Fibroblast of pulmonary artery (primary cell): ENCODE measurements at places on chromosomes 11 and 22.

- DNase-seq: peak; percentile 67
Observed at GRCh38 chr11:86370922-86371594, 3.6 kb upstream of the CCDC81 start.

- no peak for DNase-seq
Observed at GRCh38 chr22:32318361-32318760, 39.3 kb upstream of the RFPL3 start.

- DNase-seq: no peak
Observed at GRCh38 chr11:10648871-10649270, 44.7 kb downstream of the IRAG1 start.

- no peak for DNase-seq
Observed at GRCh38 chr11:9005087-9005486, 1.3 kb upstream of the NRIP3 start.

- DNase-seq: no peak
Observed at GRCh38 chr22:43990044-43990443, 34.1 kb upstream of the PARVB start.

GRCh38 chr11:62138630-62139425 lies 15.0 kb downstream of the INCENP start:
- no peak for DNase-seq

- no peak for DNase-seq
Observed at GRCh38 chr22:25105817-25106650, 93.6 kb upstream of the CRYBB3 start.

DNA sequence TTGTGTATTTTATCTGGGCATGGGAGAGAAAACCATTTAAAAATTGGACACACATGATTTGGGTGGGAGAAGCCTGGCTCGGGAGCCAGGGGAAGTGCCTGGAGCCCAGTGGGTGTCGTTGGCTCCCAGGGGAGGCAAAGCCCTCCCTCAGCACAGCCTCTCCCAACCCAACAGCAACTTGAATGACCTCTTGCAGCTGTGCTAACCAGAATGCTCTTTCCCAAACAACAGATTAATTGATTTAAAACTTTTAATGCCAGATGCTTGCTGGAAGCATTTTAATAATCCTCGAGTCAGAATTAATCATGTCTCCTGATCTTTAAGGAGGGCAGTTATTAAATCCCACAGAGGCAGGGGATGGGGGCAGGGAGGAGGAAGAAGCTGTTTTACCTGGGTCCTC lies 401.6 kb downstream of the BUD13 start:
- no peak for DNase-seq

DNA sequence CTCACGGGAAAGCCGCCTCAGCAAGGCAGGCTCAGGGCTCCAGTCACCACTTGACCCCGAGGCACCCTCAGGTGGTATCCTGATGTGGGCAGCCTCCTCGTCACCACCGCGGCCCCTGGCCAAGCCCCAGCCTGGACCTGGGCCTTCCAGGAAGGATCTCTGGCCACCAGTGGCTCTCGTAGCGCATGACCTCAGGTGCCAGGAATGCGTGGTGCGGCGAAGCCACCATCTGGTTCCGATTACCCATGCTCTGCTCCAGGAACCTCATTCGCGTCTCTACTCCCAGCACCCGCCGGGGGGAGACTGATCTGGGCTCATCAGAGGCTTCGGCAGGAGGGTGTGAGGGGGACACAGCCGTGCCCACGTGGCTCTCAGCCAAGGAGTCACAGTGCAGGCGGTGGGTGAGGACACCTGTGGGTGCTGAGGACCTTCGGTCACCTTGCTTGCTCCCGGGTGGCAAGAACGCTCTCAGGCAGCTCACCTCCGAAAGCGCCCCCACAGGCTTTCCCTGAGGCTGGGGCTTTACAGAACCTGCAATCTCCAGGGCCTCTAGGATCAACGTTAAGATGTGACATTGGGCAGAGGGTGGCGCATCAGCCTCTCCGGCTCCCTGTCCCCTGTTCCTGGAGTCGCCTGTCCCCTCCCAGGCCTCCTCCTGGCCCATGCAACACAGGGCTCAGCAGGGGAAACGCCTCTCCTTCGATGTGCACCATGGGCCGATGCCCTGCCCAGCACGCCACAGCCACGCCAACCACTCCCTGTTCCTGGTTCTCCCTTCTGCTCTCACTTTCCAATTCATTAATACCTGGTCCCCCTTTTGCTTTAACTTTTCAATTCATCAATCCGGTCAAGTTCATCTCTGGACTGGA lies 39.0 kb downstream of the TBX1 start:
- DNase-seq: peak; percentile 72

GRCh38 chr11:120022617-120023016 lies 115.3 kb downstream of the TRIM29 start:
- DNase-seq: no peak

DNA sequence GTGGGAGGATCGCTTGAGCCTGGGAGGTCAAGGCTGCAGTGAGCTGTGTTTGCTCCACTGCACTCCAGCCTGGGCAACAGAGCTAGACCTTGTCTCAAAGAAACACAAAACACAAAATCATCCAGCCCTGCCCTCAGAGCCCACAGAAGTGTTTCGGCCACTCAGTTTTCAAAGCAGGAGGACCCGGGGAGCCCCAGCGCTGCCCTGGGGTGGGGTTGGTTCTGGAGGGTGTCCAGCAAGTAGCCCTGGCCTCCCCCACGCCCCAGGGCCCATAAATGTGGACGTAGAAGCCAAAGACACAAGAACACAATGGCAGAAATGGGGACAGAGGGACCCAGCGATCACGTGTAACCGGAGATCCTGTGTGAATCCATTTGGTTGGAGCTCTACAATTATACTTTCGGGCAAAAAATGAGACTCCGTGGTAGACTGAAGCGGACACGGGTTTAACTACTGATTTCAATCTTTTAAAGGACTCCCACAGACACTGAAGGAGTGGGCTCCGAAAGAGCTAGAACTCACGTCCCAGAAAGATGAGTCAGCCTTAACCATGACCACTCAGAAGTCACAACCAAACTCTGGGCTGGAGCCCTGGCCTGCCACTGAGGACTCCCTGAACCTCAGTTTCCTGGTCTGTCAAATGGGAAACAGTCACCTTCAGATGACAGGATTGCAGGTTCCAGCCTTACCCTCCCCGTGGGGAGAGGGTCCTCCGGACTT lies 9.0 kb upstream of the CYTH4 start:
- peak; percentile 68 for DNase-seq

DNA sequence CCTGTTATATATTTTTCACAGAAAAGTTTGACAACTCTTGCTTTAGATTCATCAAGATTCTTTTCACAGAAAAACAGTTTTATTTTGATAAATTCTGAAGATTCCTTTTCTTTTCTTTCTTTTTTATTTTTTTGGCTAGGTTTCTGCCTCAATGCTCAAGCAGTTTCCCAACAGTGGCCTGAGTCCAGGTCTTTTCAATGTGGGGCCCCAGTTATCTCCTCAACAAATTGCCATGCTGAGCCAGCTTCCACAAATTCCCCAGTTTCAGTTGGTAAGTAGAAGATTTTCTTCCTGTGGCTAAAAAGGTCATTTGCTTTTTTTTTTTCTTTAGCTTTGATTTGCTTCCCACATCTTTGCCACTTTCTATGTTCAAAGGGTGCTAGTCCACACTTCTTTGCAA lies 46.0 kb upstream of the ADSL start:
- DNase-seq: peak; percentile 19

GRCh38 chr11:31875866-31876560 lies 64.9 kb upstream of the PAX6 start:
- DNase-seq: no peak

DNA sequence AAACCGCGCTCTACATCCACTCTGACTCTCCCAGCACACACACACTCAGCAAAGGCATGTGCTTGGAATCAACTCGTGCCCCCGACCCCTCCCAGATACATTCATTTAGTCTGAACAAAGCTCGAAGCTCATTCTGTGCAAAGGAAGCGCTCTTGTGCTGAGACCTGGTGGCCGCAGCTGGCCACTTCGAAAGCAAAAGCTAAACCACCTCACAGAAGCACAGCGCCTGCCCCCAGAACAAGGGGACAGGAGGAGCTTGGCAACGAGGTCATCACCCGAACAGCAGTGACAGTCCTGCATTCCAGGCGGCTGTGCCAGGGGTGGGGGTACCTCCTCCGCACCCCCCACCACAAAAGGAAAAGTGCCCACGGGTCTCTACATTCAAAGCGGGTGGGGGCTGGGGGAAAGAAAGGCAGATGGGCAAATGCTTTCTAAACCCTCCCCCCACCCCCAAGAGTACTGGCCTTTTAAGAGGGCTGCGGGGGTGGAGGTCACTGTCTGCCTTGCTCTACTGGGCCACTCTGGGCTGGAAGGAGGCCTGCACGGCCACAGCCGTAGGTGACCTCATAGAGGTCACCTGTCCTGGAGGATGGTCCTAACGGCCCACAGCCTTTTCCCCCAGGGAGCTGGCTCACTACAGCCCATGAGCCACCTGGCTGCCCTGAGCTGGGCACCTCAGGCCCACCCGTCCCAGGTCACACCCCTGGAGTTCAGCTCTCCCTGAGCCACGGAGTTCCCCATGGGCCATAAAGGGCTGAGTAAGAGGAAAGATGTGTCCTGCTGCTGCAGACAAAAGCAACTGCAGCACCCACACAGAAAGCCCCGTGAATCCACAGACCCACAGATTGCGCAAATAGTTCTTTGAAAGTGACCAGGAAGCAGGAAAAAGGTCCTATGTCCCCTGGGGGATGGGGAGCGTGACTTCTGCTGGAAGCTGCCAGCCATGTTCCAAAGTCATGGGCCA lies 21.3 kb downstream of the CBX7 start:
- no peak for DNase-seq

DNA sequence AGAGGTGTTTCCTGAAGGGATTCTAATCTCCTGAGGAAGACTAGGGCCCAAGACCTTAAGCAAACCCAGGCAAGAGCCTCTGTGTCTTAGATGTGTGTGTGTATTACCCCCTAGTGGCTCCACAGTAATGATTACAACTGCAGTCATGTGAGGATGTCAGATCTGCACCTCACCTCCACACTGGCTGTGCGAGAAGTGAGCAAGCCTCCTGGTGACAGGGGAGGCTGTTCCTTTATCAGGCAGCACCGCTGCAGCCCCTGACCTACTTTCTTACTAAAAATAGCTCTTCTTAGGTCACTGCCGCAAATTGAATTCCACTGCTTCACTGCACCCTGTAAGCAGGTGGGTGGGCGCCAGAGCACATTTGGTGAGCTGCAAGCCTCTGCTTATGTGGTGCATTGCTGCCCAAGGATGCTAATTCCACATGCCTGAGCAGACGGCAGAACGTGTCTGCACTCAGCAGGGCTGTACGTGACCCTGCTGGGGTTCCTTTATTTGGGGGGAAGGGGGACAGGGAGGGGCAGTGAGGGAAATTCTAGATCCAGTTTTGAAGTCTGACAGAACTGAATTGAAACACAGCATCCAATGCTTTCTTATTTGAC lies 112.4 kb downstream of the KCNC1 start:
- DNase-seq: peak; percentile 26

DNA sequence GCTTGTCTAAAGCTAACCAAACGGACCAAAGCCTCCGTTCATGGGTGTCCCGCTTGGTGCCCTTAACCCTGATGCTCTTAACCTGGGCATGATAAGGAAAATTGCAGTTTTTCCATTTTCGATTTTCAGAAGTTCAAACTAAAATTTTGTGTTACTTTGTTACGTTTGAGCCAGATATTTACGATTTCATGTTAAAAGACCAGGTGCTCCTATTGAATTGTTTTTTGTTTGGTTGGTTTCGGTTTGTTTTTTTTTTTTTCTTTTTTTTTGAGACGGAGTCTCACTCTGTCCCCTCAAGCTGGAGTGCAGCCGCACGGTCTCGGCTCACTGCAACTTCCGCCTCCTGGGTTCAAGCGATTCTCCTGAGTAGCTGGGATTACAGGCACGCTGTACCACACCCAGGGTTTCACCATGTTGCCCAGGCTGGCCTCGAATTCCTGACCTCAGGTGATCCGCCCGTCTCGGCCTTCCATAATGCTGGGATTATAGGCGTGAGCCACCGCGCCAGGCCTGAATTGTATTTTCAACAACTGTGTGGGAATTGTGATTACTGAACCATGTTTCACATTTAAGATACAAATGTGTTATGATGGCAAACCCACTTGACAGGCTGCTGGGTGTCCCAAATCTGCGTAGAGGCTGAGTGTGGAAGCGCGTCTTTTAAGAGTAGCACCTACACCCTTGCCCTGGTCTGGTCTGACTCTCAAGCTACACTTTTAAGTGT lies 864 bp upstream of the USP28 start:
- DNase-seq: no peak

DNA sequence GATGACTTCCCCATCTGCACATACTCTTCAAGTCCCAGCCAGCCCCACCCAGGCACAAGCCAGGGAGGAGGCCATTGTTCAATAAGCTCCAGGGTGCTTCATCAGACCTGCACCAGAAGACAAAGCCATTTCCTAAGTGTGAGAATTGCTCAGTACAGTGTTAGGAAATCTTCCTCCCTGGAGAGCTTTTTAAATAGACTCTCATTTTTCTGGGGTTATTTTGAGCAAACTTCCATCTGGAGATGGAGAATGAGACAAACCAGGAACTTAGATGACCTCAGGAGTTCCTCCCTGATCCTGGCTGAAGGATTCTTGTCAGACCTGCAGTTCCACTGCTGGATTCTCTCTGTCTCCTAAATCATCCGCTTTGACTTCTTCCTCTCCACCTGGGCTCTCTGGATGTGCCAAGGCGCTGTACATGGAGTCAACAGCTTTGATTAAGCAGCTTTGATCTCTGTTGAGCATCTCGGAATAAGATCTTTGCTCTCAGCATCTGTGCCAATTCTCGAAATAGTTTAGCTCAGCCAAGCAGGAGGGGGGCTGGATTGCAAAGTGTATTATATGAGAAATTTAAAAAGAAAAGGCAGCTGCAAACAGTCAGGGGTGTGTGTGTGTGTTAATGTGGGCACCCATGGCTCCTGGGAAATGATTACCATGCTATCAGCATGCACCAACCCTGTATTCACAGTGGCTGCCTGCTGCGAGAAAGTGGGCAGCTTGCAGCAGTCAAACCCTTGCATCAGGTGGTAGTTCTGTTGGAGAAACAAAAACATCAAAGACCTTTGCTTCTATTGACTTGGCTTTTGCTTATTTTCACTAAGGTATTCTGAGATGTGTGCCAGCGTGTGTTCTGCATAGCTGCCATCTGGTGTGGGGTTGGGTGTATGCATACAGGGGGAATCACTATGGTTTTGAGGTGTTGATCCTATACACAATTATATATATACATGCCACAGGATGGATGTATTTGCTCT lies 70.2 kb upstream of the NAV2 start:
- DNase-seq: peak; percentile 58

GRCh38 chr11:47152953-47153950 lies 23.4 kb downstream of the ARFGAP2 start:
- DNase-seq: peak; percentile 84

DNA sequence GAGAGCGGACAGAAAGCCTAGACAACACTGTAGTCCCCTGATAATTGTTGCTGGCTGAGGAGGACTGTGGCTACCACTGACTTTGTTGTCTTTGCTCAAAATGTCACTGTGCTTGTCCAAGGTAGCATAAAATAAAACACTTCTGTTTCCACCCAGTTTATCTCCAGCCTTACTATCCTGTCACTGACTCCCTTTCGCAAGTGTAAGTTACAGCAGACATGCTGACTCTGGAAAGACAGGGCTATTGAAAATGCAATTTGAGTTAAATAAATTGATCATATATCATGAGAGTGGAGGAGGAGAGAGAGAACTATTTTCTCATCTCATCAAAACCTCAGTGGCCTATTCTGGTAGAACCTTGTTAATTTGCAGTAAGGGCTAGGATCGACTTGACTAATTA lies 138.0 kb upstream of the KIRREL3 start:
- no peak for DNase-seq

- no peak for DNase-seq
Observed at GRCh38 chr11:82750643-82751139, 17.0 kb upstream of the FAM181B start.
